ENCODE measurements at places on chromosomes 16 and 17. TPM values are rescaled to one million over a fixed set of nuclear protein-coding genes. Genes with fewer than 3 reads are reported as not detected.

ZP2 gene
- total RNA-seq, result not detected

CDC6 gene
- total RNA-seq, result 5.6 TPM

TMC7 gene
- total RNA-seq, result 0.12 TPM

CFAP119 gene
- total RNA-seq, result 2.6 TPM

C1QTNF1 gene
- total RNA-seq, result 98.7 TPM

TMIGD1 gene
- total RNA-seq, result not detected

GLIS2 gene
- total RNA-seq, result 3.4 TPM

RAC3 gene
- total RNA-seq, result 6.3 TPM

TBC1D3K gene
- total RNA-seq, result not detected

SLC5A2 gene
- 0.15 TPM for total RNA-seq

ABCC11 gene
- total RNA-seq, result not detected

IL34 gene
- 8.4 TPM for total RNA-seq

TAT gene
- not detected for total RNA-seq

KRTAP1-5 gene
- not detected for total RNA-seq

PIPOX gene
- 1.9 TPM for total RNA-seq

CMTM1 gene
- total RNA-seq, result 1.9 TPM

KLHDC4 gene
- total RNA-seq, result 24.8 TPM

TBKBP1 gene
- total RNA-seq, result 5.5 TPM
